ENCODE measurements at places on chromosomes 16 and 17. TPM values are rescaled to one million over a fixed set of nuclear protein-coding genes. Genes with fewer than 3 reads are reported as not detected.

The TAT gene
- not detected for total RNA-seq

The ATP2C2 gene
- not detected for total RNA-seq

The PIPOX gene
- 5.0 TPM for total RNA-seq

The SLC13A2 gene
- not detected for total RNA-seq

Measured in natural killer cell treated with Interleukin-12 subunit alpha and Interleukin-12 subunit beta and Interleukin-15 and Interleukin-18, amount 100 ng/mL, for 72 hours (primary cell).